ENCODE measurements at places on chromosomes 1 and 21. TPM values are rescaled to one million over a fixed set of nuclear protein-coding genes. Genes with fewer than 3 reads are reported as not detected.

Gene FCAMR
- total RNA-seq, result not detected

GRCh38 chr1:151924691-151925587 lies 15.6 kb upstream of the THEM4 start:
- no peak for DNase-seq

DNA sequence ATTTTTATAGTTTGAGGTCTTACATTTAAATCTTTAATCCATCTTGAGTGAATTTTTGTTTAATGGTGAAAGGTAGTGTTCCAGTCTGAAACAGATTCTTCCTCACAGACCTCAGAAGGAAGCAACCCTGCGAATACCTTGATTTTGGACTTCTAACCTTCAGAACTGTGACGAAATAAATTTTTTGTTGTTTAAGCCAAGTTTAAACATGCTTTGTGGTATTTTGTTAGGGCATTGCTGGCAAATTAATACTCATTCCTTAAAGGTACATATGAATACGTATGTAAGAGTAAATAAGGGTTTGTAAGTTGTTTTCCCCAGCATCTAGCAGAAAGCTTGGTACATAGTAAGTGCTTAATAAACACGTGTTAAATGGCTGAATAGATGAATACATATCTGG lies 100.3 kb downstream of the SEC16B start:
- DNase-seq, result no peak

DNA sequence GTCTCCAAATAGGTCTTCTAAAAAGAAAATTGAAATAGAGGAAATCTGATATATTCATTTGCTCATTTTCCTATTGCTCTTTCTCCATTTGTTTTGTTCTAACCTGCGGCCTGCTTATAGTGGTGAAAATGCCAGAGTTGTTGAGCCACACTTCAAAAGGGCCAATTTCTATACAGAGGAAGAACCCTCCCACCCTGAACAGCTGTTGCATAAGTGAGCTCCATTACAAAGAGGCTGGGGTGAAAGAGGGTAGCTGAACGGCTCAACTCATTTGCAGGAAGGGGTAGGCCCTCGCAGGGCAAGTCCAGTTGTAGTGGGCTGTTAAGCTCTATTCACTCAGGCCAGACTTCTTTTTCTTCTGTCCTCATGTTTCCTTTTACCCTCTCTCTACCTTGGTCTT lies 8.8 kb downstream of the ADCY10 start:
- no peak for DNase-seq

- no peak for DNase-seq
Observed at GRCh38 chr1:172726740-172727139, 67.8 kb downstream of the FASLG start.

DNA sequence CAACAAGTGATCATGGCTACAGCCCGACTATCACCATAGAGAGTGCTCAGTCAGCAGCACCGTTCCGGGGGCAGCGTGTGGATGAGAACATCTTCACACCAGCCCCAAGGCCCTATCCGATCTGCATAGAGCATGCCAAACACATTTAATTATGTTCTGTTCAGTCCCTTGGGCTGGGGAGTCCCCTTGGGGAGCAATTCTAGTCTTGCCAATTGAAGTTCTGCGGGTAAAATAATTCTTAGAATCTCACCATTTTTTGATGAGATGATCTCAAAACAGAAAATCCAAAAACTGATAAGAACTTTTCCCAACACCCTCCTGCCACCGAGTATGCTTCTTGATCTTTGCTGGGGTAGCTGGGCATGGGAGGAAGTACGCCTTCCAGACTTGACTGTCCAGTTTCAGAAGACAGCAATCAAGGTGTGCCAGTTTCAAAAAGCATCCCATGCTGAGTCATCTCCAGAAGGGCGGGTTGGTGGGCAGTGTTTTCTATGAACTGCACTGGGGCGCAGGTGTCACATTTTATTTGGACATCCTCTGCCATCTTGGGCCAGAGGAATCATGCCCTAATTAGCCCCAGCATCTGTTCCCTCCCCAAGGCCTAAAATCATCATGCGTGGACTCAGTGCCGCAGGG lies 20.8 kb upstream of the PTPRF start:
- DNase-seq, result no peak

GRCh38 chr21:41509733-41510132 lies 1.8 kb upstream of the TMPRSS2 start:
- DNase-seq, result no peak

GRCh38 chr1:16126160-16126559 lies 29.7 kb downstream of the EPHA2 start:
- DNase-seq, result no peak

- DNase-seq, result no peak
Observed at GRCh38 chr1:194133152-194133551, 946.7 kb upstream of the B3GALT2 start.

GRCh38 chr21:24737296-24737850 lies 869.9 kb downstream of the MRPL39 start:
- no peak for DNase-seq

Gene MSTO1
- total RNA-seq, result 102 TPM

GRCh38 chr1:185996211-185996610 lies 262.0 kb downstream of the HMCN1 start:
- no peak for DNase-seq

DNA sequence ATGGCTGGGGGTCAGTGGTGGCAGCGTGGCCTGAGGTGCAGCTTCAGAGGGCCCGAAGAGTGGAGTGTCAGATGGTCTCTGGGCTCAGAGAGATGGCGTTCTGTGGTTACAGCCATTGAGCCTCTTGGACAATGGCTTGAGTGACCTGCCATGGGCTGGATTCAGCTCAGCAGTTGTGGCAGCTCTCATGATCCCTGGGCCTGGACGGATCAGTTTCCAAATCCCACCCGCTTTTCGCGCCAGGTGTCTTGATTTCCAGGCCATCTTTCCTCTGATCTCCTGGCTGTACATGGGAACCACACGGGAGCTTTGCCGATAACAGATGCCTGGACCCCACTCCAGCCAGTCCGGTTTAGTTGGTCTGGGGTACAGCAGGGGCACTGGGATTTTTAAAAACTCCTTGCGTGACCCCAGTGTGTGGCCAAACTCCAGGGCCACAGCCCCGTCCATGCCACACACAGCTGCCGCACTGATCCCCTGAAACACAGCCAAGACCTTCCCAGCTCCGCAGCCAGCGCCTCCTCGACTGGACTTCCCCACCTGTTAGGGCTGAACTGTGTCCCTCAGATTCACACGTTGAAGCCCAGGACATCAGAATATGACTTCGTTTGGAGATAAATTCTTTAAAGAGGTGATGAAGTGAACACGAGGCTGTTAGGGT lies 67.9 kb downstream of the ATP5PO start:
- DNase-seq, result no peak

Gene EPHB2
- not detected for total RNA-seq

Gene GNAI3
- 8.4 TPM for total RNA-seq

Gene PADI1
- total RNA-seq, result not detected

Gene FTCD
- total RNA-seq, result 0.56 TPM

DNA sequence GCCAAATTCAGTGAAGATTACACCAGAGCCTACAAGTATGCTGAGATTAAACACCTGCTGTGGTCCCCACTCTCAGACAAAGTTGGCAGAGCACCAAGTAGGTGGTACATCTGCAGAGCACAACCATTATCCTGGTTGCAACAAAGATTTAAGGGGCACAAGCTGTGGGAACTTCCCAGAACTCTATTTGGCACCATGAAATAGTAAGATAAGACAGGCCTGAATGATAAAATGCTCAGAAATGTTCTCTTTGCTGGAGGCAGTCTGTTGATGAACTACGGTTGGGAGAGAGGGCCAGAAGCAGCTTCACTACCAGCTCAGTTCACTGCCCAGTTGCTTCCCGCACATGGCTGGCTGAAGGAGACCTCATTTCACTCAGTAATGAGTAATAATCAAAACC lies 19.9 kb downstream of the RPL5 start:
- no peak for DNase-seq

- DNase-seq, result no peak
Observed at GRCh38 chr21:30206551-30207251, 9.2 kb downstream of the CLDN8 start.

GRCh38 chr1:93771843-93772242 lies 90.2 kb upstream of the BCAR3 start:
- DNase-seq, result no peak

Gene PIK3C2B
- 21.8 TPM for total RNA-seq

Gene CLEC20A
- total RNA-seq, result not detected

DNA sequence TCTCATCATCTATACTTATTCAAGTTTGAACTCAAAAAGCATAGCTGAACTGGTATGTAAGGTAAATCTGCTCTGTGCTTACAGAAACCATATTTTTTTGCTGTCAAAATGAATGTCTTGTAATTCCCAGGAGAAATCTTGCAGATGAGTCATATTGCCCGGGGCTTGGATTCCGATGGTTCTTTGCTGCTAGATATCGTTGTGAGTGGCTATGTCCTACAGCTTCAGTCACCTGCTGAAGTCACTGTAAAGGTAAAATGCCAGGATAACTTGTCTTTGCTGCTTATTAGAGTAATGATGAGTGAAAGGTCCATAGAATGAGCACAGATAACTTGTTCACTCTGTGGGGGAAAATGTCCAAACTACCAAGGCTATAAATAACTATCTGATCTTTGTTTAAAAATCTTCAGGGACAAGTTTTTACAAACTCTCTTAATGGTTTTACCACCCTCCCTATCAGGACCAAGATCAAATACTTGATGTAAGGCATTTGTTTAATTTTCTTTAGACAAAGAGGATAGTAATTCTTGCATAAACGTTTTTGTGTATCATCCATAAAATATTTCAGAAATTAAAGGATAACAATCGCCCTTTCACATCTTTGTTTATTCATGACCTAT lies 222.3 kb downstream of the TPR start:
- DNase-seq, result no peak

- DNase-seq, result no peak
Observed at GRCh38 chr21:30953605-30954004, 72.2 kb upstream of the KRTAP11-1 start.
